ENCODE measurements at places on chromosomes 4 and X.

DNA sequence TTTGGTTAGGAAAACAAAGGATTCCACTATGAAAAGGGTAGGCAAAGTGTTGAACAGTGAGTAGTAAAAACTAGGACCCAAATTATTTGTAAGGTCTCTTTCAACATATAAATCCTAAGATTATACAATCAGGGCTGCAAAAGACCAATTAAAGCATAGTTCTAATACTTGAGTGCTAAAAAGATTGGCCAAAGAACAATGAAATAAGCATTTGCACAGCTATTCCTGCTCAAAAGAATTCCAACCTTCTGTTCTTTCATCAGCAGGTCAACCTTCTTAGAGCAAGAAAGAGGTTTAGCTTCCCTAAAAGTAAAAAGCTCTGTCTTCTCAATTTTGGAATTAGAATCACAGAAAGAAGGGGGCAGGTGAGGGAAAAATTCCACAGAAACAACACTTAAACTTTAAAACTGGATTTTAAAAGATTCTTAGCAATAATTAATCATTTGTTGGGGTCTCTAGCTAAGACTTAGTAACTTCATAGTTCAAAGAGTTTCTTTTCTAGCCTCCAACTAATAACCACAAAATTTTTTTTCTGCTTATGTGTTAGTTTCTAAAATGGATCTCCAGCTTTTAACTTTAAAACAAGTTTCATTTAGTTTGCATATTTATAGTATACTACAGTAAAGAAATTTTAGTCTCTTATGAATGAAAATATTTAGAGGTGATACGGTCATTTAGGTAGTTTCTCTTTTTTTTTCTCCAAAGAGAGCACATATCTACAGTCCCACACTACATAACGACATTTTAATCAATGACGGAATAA is 16.3 kb downstream of the TSPAN5 start:
- DNase-seq, result no peak

DNA sequence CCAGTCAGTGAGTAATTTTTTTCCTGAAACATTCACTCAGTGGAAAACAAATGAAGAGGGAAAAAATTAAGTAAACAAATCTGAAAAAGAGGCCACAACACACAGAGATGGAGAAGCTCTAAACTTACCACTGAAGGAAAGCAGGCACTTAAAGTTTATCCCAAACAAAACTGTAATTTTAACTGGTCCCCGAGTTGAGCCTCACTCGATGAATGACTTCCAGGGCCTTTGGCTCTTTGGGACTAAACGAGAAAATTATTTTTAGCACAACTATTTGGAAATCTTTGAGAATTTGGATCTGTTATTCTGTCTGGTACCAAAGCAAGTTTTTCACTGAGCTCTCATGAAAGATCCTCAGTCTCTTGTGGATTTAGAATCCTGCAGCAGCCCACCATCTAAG is at the start of gene C1QTNF7:
TSS of gene C1QTNF7 (plus strand) at position 333 of the 400 bp plus-strand sequence. CDS start 7,711 bp downstream, outside the sequence.
- DNase-seq, result no peak

GRCh38 chr4:107877361-107877760 is 52.6 kb downstream of the SGMS2 start:
- DNase-seq, result no peak

DNA sequence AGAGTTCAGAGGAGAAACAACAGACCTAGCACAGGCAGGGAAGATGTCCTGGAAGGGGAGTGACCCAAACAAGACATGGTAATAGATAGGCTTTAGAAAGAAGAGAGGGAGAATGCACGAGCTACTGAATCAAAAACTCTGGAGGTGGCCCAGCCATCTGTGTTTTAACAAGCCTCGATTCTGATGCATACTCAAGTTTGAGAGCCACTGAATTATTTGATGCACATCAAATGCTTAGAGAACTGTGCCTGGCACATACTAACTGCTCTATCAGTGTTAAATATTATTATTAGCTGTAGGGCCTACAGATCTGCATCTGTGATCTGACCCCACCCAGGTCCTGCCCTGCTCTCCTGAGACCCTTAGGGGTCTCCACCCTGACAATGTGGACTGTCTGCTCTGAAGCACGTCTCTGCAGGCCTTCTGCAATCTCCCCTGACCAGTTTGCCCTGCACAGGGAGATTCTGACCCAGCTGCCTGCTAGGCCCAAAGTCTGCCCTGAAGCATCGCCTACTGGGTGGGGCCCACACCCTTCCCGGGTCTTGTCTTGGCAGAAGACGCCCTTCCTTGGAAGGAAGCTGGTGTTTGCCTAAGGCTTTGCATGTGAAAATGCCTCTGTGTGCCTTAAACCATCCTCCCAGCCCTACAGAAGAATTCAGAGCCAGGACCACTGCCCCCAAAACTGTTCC is 201.5 kb upstream of the KLF3 start:
- no peak for DNase-seq

DNA sequence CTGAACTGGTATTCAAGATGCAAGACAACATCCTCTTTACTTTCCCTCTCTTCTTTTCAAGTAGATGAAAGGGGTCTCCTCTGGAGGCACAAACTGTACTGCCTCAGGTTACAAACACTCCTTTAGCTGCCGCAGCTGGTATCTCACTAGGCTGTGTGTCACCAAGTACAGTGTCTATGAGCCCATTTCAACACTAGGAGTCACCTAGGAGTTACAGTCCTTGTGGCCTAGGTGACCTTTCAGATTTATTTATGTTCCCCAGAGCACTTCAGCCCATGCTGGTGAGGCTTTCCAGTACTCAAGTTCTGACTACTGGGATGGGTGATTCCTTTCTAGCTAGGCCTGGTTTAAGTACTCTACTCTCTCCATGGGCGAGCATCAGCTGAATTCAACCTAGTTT is 32.4 kb upstream of the TMLHE start:
- DNase-seq, result no peak

DNA sequence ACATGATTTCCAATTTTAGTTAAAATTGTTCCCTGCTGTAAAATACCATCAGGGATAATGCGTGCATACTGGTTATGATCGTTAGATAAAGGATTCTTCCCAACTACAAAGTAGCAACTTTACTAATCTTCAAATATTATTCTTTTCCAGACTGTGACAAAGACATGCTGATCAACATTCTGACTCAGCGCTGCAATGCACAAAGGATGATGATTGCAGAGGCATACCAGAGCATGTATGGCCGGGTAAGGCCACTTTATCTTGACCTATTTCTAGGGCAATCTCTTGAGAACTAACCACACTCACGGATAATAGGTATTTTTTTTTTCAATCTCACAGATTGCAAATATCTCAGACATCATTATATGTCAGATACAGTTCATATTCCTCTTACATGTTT is 47.0 kb downstream of the ANXA10 start:
- no peak for DNase-seq
